ENCODE measurements at places on chromosomes 5 and 9.

DNA sequence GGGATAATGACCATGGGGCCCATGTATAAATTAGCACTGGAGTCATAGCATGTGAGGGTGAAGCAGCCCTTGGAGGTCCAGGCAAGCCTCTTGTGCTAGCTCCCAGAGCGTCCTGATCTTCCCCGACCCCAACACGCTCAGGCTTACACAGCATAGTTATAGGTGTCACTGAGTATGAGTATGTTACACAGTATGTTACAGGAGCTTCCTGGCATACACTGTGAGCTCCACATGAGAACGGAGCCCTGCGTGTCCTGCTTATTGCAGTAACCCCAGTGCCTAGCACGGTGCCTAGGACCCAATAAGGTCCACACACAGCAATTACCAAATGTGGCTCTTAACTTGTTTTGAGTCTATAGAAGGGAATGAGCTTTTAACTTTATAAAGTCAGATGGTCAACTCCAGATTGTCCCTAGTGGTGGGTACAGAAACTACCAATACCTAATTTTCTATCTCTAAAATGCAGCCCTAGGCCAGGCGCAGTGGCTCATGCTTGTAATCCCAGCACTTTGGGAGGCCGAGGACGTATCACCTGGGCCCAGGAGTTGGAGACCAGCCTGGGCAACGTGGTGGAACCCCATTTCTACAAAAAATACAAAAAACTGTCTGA lies 64.1 kb downstream of the PLAC8L1 start:
- DNase-seq, result no peak

DNA sequence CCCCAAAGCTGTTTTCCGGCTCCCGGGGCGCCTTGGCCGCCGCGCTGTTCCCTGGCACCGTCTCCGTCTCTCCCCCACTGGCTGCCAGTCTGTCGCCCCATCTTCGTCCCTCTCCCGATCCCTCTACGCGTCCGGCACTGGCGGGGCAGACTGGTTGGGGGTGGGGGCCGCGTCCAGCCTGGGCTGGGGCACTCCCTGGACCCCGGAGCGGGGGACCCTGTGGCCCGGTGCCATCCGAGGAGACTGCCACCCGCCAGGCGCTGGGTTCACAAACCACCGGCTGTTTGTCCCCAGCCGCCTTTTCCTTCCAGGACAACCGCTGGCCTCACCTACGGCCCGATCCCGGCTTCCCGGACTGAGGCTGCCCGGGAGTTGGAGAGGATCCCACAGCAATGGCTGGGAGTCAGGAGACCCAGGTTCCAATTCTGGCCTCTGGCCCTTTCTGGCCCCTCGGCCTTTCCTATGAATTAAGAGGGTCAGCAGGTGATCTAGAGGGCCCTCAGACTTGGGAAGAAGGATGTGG lies 1.0 kb upstream of the FIBCD1 start:
- DNase-seq, result no peak

GRCh38 chr5:95783661-95784060 lies 38.9 kb downstream of the GLRX start:
- DNase-seq, result no peak

DNA sequence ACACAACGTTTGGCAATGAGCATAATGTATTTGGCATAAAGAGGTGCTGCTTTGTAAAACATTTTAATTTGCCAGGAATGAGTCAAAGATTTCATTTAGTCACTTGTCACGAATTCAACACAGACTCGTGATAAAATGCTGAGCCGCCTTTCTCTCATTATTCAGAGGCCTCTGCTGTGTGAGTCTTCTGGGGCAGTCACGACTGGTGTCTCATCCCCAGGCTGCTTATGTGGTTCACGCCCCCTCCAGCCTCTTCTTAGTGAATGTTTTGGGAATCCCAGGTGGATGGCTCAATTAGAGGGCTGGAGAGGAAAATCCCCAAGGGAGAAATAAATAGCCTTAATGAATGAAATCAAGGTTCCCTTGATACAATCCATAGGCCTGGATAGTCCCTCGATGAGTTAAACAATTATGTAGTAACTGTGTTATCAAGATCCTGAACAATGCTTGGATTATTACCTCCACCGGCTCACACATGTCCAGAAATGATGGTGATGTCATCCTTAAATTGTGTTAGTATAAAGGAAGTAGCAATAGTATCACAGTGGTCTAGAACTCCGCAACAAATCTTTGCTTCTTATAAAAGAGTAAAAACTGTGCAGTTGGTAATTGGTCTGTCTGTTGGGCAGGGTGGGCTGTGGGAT lies 192.1 kb upstream of the ADAMTS16 start:
- no peak for DNase-seq

- no peak for DNase-seq
Measured at GRCh38 chr5:66704790-66705425, 108.7 kb downstream of the MAST4 start.

GRCh38 chr9:69181908-69182353 lies 7.9 kb downstream of the TJP2 start:
- no peak for DNase-seq

GRCh38 chr5:176560364-176560763 lies 11.2 kb downstream of the CDHR2 start:
- no peak for DNase-seq

DNA sequence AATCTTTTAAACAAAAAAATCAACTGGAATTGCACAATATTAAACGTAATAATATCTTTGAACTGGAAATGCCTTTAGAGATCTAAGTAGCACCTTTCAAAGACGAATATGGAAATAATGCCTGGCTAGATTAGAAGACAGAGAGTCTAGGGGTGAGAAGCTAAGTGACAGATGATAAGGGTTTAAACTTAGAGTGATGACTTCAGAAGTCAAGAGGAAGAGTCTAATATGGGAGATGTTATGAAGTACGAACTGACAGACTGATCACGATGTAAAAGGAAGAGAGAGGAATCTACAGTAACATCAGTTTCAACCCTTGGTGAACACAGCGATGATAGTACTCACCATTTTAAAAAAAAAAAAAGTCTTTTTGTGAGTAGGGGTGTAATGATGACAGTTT lies 57.9 kb downstream of the HINT1 start:
- no peak for DNase-seq

GRCh38 chr5:68452286-68452685 lies 236.7 kb downstream of the PIK3R1 start:
- no peak for DNase-seq

DNA sequence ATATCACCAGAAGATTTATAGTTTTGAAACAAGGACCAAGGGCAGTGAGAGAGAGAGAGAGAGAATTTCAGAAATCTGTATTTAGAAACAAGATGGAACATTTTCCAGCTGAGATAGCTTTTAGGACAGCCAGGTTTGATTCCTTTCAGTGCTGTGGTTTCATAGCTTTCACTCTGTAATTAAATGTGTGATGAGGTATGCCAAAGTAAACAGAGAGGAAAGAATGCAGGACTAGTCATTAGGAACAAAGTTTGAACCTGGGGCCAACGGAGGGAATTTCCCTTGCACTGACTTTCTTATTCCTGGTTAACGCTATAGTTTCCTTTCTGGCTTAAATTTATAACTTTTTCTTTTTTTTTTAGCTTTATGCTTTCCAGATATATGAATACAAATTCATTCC lies 10.0 kb upstream of the CCL28 start:
- no peak for DNase-seq

DNA sequence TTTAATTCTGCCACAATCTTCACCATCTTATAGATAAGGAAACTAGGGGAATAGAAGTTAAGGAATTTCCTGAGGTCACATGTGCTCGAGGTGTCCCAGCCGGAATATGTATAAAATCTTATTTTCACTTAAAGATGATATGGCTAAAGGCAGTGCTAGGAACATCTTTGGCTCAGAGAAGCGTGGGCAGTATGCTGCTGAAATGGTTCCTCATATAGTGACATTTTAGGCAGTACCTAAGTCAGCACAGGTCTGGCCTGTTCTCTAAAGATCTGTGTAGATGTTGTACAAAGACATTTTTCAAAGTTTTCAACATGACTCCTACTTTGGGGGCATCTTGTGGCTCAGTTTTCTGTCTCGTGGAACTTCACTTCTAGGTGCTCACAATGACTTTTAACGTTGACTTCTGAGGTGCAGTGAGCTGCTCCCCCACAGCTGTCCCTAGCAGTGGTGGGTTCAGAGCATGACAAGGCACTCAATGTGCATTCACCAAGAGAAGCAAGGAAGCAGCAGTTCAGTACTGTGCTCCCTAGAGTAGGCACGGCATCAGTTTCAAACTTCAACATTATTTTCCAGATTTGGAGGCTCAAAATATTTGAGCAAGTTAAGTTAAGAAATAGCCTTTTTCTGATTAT lies 40.3 kb downstream of the TNFAIP8 start:
- no peak for DNase-seq

DNA sequence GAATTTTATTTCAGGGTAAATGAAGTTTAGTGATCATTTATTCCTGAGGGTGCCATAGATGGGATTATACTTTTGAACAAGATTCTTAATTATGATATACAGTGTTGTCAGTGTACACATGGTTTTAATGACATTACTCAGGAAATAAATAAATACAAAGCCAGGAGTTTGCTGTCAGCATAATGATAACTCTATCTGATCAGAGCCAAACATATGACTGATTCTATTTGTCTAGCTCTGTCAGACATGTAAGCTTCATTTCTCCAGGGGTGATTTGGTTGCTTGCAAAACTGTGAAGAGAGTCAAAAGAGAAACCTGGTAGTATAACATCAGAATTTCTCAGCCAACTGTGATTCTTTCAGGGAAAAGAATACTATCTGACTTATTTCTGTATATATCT lies 1425.8 kb upstream of the C9orf72 start:
- no peak for DNase-seq

DNA sequence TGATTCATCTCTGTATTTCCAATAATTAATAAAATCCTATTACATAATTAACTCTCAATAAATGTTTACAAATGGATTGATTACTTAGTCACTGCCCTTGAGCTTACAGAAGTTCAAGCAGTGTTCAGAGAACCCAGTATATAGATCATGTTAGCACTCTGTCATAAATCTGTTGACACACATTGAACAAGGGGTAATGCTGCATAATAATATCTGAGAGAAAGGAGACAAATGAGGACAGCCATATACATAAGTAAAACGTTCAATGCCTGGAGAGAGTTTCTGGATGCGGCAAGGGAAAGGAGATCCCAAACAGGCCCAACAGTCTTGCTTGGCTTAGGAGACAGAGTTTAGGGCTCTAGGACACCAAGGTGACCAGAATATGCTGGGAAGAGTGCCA lies 270.2 kb downstream of the FBXL17 start:
- DNase-seq, result no peak

GRCh38 chr5:63240063-63240755 lies 661.6 kb downstream of the LRRC70 start:
- DNase-seq, result no peak

GRCh38 chr9:100379862-100380261 lies 27.1 kb upstream of the TEX10 start:
- no peak for DNase-seq

GRCh38 chr5:118006219-118006618 lies 982.1 kb downstream of the DTWD2 start:
- no peak for DNase-seq

DNA sequence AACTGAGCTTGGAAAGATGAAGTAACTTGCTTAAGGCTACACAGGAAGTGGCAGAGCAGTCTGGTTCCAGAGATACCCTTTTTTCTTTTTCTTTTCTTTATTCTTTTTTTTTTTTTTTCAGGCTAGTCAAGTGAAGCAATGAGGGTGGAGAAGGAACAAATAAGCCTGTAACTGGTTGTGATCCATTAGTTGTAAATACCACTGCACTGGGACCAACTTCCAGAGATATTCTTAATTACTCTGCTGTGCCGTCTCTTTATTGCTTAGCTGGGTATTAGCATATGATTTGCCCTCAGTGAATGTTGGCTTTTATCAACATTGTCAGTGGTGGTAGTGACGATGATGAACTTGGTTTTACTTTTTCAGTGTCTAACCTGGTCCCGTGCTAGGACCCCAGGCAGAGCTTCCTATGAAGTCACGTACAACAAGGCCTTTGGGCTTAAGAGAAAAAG lies 26.7 kb downstream of the LNPEP start:
- DNase-seq, result no peak

- DNase-seq, result no peak
Measured at GRCh38 chr9:123081824-123082223, 48.4 kb downstream of the GPR21 start.

- no peak for DNase-seq
Measured at GRCh38 chr9:122355336-122355875, 15.4 kb upstream of the PTGS1 start.

GRCh38 chr9:126001581-126002225 lies 254.5 kb downstream of the PBX3 start:
- DNase-seq, result no peak

DNA sequence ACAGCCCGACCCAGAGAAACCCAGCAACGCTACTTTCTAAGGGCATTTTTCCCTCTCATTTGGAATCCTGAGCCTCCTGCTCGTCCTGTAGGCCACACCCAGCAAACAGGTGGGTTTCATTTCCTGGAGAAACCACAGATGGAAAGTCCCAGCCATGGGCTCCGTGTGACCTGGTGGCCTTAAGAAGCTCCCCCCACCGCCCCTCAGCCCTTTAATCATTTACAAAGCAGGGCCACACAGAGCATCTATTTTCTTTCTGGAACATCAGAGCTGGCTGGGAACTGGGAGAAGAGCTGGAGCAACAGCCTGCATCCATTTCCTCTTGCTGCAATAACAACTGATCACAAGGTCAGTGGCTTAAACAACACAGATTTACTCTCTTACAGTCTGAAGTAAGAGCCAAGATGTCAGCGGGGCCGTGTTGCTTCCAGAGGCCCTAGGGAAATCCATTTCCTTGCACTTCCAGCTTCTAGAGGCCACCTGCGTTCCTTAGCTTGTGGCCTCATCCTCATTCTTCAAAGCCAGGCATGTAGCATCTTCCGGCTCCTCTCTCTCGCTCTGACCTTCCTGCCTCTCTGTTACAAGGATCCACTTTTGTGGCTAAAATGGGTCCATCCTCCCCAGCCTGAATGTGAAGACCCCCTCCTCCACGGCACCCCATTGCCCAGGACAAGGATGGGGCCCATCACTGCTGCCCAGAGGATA lies 40.5 kb downstream of the C9orf50 start:
- no peak for DNase-seq

DNA sequence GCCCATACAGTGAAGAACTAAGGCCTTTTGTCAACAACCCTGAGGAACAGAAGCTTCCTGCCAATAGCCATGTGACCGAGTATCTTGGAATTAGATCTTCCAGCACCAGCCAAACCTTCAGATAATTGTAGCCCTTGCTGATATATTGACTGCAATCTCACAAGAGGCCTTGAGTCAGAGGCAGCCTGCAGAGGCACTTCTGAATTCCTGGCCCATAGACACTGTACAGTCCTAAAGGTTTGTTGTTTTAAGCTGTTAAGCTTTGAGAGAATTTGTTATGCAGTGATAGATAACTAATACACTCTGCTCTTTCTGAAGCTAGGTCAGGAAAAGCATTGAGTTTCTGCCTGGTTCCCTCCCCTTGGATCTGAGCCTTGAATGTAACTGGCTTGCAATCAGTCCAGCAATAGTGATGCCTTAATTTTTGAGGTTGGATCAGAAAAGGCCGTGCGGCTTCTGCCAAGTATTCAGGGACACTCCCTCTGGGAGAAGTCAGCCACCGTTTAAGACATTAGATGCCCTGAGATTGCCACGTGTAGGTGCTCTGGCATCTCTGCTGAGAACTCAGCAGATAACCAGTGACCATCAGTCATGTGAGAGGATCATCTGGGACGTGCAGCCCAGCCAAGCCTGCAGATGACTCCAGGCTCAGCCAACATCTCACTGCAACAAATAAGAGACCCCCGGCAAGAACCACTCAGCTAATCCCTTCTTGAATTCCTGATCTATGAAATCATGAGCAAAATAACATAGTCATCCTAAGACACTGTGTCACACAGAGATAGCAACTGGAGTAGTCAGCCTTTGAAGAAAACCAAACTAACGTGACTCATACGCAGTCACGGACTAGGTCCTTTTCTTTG lies 126.8 kb upstream of the STC2 start:
- DNase-seq, result no peak

Measured in stimulated activated CD4-positive, alpha-beta T cell treated with anti-CD3 and anti-CD28 coated beads, TNF-alpha, amount 100 ng/mL, for 4 hours (primary cell).